ENCODE measurements at places on chromosomes 6 and 20.

DNA sequence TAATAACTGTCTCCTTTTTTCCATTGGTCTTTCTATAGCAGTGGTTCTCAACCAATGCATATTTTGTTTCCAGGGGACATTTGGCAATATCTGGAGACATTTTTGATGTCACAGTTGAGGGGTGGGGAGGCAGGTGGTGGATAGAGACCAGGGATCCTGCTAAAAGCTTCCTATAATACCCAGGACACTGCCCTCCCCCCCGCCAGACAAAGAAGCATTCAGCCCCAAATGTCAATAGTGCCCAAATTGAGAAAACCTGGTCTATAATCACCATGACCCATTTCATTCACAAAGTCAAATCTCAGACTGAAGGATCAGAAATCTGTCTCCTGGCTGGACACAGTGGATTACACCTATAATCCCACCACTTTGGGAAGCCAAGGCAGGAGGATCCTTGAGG lies 128.8 kb downstream of the BMP7 start:
- DNase-seq: no peak

DNA sequence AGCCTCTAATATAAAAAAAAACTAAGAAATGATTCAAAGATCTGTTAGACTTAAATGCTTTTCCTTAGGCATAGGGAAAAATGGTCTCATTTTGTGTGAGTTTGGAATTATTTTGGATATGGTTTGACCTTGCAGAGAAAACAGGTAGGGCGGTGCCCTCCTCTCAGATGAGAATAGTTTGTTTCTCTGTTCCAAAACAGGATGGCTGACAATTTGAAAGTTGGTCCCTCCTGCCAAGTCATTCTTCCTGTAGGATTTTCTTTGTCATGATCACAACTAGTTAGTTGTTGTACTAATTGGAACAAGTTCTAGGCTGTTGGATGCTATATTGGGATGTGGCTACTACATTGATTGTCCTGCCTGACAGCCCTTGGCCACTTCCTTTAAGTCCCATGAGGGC lies 108.6 kb downstream of the BCKDHB start:
- no peak for DNase-seq

GRCh38 chr6:136750696-136751521 lies 41.4 kb downstream of the MAP3K5 start:
- DNase-seq: no peak

DNA sequence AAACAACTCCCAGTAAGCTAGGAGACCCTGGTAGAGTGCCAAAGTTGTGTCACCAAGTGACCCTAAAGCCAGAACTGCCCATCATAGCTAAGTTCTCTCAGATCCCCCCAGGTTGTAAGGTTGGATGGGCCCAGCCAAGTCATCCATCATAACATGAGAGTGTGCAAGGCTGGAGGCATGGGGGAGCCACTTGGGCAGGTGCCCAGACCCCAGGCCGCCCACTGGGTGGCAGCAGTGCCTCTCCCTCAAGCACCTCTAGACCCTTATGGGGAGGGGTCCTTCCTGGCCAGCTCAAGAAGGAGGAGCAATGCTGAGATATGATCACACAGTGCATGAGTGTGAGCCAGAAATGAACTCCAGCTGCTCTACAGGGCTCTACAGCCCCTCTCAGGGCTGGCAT lies 154.5 kb downstream of the MYLK4 start:
- no peak for DNase-seq

DNA sequence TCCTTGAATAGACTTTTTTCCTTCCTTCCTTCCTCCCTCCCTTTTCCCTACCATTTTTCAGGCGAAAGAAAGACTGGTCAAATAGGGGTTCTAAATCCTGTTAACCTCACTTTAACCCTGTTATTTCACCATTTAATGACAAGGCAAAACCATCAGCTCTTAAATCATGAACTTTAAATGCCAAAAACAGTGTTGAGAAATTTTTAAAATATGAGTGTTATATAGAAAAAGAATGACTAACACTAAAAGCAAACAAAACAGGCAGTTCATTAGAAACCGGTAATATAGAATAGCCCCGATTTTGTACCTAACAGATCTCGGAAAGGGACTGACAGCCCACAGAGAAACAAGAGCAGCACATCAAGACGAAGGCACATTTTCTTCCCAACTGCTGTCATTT lies 57.4 kb upstream of the CEP85L start:
- no peak for DNase-seq

GRCh38 chr6:12546410-12547002 lies 170.1 kb upstream of the PHACTR1 start:
- DNase-seq: no peak

GRCh38 chr6:134093007-134093573 lies 40.7 kb upstream of the SLC2A12 start:
- no peak for DNase-seq

GRCh38 chr6:10406556-10406955 lies 8.3 kb downstream of the TFAP2A start:
- no peak for DNase-seq

DNA sequence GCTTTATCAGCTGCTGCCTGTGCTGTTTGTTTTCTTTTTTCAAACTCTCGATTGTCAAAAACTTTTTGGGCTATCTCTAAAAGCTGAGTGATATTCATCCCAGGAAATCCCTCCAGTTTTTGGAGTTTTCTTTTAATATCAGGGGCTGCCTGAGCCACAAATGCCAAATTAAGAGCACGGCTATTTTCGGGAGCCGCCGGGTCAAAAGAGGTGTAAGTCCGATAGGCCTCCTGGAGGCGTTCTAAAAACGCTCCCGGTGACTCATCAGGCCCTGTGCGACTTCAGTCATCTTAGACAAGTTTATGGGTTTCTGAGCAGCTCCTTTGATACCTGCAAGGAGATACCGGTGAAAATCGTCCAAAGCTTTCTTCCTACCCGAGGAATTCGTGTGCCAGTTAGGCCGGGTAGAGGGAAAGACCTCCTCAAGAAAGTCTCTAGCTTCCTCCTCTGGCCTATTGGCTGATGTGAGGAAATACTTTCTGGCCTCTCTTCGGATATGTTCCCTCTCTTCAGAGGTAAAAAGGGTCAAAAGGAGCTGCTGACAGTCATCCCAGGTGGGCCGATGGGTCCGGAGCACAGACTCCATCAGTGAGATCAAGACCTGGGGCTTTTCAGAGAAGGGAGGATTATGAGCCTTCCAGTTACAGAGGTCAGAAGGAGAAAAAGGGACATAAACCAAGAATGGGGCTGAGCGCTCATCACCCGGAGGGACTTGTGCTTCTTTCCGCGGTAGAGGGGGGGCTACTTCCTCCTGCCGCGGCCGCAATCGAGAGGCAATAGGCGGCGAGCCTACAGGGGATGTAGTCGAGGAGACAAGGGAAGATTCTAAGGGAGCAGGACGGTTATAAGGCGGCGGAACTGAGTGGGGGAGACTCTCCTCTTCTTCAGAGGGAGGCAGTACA lies 151.1 kb downstream of the TRIM27 start:
- DNase-seq: no peak
